ENCODE measurements at places on chromosomes 7 and 10.
A peak's percentile ranks its signal among the peaks of the same experiment; 100 is the strongest.

GRCh38 chr7:66261941-66262340 is 56.8 kb downstream of the TPST1 start:
- DNase-seq = no peak

GRCh38 chr10:131418681-131419080 is 107.2 kb upstream of the TCERG1L start:
- no peak for DNase-seq

DNA sequence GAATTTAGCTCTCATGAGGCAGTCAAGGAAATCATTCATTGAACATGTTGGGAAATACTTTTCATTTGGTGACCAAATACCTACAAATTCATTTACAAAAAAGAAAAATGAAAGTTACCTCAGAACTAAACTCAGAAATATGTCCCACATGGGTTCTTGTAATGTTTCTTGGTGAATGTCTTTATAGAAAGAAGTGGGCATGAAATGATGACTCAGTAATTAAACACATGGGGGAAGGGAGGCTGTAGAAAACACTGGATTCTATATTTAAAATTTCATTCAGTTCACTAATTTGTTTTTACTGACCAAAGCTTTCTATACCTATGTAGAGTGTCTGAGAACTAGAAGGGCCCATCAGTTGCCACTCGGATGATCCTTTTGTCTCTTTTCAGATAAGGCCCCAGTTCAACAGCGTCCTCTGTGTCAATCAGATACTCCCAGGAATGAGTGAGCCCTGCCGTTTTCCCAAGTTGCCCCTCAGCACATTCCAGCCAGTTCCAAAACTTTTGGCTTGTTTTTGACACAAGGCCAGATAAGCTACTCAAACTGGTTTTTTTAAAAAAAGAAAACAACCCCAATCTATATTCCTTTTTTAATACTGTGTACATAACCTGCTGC is 49.3 kb upstream of the AGBL3 start:
- DNase-seq = peak; percentile 44

DNA sequence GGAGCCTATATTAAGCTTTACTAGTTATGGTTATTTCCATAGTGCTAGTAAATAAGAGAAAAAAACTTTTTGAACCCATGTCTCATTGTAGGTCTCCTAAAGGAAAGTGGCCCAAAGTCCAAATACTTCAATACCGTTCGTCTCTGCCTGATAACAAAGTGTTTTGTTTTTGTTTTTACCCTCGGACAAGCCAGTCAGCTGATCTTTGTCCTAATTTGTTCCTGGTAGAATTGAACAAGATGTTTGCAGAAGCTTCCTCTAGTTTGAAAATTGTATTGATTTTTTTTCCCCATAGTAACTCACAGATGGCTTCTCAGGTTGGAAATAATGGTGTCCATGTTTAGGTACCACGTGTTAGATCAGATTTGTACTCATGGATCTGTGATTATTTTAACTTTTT is 335.8 kb upstream of the KAT6B start:
- no peak for DNase-seq

DNA sequence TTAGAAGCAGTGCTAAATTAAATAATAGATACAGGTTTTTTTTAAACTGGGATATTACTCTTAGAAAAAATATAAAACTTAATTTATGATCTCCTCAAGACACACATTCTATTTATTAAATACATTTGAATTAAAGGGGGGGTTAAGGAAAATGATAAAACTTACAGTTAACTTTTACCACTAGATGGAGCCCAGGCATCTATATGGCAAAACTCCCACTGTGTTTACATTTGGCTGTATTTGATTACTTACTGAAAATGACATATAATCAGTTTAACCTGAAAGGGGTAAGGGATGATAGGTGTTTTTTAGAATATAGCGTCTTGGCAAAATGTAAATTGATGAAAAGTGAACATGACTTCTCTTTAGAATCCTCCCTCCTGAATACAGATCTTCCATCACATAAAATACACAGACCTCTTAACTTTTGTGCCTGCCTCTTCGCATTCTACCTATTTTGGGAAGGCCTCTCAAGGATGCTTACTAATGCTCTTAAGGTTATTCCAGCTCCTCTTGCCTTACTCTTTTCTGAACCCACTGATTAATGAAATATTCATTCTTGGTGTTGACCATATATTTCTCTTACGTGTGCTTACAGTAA is 235.7 kb downstream of the AGMO start:
- DNase-seq = peak; percentile 29

DNA sequence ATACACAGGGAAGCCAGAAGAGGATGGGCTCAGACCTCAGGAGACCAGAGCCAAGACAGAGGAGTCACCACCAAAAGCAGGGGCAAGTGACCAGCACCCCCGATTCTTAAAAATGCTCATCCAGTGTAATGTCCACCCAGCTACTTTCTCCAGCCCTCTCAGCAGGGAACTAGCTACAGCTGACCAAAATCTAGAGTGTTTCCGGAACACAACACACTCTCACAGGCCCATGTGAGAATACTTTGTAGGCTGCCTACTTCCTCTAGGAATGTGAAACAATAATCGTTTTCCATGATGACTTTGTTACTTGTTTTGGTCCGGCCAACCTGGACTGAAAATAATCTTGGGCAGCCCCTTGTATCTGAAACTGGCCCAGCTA is 14.5 kb downstream of the PSAP start:
- peak; percentile 47 for DNase-seq

DNA sequence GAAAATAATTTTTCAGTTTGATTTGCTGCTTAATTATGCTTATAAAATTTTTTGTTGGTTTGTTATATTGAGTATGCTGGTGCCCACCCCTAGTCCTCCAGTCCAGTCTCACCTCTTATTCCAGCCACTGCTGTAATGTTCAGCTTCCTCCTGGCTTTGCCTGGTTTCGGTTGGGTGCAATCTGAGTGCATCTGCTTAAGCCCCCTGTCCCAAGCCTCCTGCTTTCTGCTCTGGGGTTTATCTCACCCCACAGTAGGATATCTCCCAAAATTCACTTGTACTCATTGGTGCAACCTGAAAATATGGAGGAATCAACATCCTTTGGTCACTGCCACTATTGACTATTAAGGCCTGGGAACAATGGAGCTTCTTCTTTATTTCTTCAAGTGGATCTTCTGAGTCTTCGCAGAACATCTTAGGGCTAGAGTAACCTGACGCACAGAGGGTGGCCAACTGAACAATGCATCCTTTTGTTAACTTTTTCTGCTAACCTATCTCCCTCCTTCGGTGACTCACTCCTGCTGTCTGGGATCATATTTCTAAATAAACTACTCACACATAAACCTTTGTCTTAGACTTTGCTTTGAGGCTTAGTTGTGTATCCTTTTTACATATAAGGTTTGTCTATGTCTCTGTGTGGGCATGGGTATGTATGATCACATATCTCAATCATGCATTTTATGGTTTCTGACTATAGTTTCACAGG is 19.1 kb upstream of the SOSTDC1 start:
- no peak for DNase-seq

DNA sequence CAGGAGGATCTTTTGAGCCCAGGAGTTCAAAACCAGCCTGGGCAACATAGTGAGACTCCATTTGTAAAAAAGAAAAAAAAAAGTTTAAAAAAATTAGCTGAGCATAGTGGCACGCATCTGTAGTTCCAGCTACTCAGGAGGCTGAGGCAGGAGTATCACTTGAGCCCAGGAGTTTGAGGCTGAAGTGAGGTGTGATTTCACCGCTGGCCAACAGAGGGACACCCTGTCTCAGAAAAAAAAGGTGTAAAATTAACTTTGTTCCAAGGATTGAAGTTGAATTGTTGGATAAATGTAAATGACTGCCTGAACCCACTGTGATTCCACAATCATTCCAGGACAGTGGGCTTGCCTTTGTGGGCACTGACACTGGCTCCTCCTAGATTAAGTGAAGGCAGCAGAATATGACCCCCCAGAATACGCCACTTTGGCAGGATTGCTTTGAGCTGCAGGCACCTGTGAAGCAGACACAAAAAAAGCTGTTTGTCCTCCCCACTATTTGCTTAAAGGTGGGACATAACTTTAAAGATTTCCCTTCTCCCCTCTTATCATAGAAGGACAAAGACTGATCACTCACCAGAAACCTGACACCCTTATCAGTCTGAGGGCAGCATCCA is 57.2 kb upstream of the FOXI2 start:
- DNase-seq = no peak

DNA sequence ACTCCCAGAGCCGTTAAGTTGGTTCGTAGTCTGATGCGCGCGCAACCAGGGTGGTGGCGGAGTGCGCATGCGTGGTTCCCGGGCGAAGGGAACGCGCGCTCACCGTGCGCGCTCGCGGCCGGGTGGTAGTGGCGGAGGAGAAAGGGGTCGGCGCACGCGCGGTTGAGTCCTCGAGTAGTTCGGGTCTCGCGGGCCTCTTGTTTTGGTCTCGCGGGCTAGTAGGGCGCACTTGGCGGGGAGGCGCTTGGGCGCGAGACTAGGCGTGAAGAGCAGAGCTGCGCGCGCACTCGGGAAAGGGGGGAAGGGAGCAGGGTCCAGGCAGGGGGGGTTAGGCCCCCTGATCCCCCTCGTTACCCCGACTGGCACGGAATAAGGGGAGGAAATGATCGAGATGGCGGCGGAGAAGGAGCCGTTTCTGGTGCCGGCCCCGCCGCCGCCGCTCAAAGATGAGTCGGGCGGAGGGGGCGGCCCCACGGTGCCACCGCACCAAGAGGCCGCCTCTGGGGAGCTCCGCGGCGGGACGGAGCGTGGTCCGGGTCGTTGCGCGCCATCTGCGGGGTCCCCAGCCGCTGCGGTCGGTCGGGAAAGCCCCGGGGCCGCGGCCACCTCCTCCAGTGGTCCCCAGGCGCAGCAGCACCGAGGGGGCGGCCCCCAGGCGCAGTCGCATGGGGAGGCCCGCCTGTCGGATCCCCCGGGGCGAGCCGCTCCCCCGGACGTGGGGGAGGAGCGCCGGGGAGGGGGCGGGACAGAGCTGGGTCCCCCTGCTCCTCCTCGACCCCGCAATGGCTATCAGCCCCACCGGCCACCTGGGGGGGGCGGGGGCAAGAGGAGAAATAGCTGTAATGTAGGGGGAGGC is at the start of gene MEPCE:
TSS of gene MEPCE (plus strand) at position 195 of the 856 bp plus-strand sequence. CDS start at position 383, 188 bp downstream.
- DNase-seq = peak; percentile 98

DNA sequence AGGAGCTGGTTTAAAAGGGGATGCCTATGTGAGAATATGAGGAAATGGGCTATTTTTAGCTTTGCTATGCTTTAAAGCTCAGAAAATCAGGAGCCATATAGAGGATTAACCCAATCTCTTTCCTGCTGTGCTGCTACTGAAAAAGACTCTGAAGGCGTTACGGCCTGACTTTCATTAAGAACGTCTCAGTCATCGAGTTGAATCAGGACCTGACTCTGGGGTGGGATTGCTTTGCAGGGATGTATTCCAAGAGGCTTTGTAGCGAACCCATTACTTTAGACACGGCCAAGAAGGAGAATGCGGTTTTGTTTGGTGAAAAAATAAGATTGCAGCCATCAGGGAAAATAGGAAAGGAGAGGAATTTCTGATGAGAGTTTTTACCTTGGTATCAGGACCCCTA is 426.9 kb downstream of the CCSER2 start:
- no peak for DNase-seq

DNA sequence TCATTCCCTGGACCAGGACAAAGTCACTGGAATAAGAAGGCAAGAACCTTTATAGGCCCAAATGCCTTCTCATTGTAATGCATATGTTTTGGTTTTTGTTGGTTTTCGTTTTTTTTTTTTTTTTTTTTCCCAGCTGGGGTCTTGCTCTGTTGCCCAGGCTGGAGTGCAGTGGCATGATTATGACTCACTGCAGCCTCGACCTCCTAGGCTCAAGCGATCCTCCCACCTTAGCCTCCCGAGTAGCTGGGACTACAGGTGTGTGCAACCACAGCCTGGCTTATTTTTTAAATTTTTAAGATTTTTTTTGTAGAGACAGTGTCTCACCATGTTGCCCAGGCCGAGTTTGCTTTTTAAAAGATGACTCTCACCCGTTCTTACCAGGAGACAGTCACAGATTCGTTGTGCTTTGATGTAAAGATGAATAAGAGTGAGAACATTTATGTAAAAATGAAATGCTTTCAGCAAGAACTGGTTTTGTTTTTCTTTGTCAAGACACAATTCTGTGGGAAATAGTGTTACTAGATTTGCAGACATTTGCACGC is 7.6 kb downstream of the IQCE start:
- no peak for DNase-seq

GRCh38 chr10:90718182-90718581 is 139.7 kb downstream of the HTR7 start:
- DNase-seq = peak; percentile 27

GRCh38 chr7:104950754-104951153 is 63.3 kb upstream of the KMT2E start:
- DNase-seq = no peak

DNA sequence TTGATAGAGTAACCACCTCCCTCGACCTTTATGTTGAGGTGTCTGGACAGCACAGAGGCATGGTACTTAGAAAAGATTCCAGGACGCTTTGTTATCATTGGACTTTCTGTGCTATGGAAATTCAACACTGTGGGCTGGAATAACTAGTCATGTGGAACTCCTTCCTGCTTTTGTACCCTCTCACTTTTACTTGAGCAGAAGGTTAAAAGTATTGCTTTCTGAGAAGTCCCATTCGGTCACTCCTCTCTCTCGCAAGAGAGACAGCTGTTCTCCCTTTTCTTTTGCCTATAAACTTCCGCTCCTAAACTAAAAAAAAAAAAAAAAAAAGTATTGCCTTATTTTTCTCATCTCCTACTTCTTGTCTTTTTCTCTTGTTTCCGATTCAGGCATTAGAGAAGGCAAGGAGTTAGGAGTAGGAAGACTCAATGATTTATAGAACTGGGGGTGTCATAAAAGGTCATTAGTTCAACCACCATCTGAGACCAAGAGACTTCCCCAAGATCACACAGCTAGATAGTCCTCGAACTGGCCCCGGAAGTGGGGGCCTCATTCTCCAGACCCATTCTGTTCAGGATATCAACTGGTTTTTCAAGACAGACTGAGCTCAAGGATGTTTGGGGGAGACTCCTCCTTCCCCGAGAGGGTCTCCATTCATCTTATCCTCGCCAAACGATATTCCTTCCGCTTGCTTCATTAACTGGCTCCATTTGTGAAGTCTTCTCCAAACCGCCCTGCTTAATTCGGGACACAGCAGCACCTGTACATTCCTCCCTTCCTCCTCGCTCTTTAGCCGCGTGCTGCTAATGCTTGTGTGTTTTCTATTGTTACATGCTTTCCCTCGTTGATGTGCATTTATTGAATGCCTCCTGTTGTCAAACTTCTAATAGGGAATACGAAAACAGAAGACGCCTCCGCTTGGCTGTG is 995 bp upstream of the INPP5F start:
- DNase-seq = peak; percentile 44

- DNase-seq = peak; percentile 50
These were observed 220.5 kb upstream of the HGF start for GRCh38 chr7:81990395-81990794.

DNA sequence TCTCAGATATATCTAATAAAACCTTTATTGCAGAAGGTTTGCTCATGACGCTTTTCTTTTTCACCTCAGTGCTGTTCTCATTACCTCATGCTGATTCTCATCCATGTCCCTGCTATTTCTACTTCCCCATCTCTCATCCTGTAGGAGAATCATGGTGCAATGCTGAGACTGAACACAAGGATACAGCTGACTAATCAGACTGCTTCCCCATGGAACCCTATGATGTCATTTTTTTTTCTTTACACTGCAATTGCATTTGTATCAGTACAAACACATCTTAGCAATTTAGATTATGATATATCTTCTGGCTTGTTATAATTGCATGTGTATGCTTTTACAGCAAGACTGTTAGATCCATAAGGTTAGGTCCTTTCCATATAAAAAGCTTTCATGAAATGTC is 93.7 kb downstream of the SEMA3A start:
- DNase-seq = peak; percentile 30

GRCh38 chr10:92929896-92930295 is 81.6 kb downstream of the EXOC6 start:
- DNase-seq = no peak

- peak; percentile 61 for DNase-seq
These were observed 1290.3 kb upstream of the SORCS1 start for GRCh38 chr10:108454793-108455192.

GRCh38 chr10:61882621-61883370 is 18.7 kb upstream of the ARID5B start:
- DNase-seq = peak; percentile 66

All from EH (cell line).